ENCODE measurements at places on chromosomes 7 and 10. TPM values are rescaled to one million over a fixed set of nuclear protein-coding genes. Genes with fewer than 3 reads are reported as not detected.

- H3K4me3 ChIP-seq = no peak overlapping the region
- H3K36me3 ChIP-seq = no peaks in the 10 kb centered on the region
- H3K27ac ChIP-seq = no peak overlapping the region
- H3K4me1 ChIP-seq = no peaks in the 10 kb centered on the region
- H3K27me3 ChIP-seq = no peaks in the 10 kb centered on the region
These were observed 485.9 kb downstream of the DNAJB6 start for GRCh38 chr7:157822688-157823031.

- no peak overlapping the region for H3K27ac ChIP-seq
- no peak for DNase-seq
- no peak overlapping the region for H3K4me3 ChIP-seq
These were observed 15.9 kb downstream of the TMEM209 start for GRCh38 chr7:130189343-130189742.

- peaks cover 30% of the 10 kb centered on the region for H3K36me3 ChIP-seq
- H3K27ac ChIP-seq = no peak overlapping the region
- H3K4me3 ChIP-seq = no peak overlapping the region
- no peak for DNase-seq
These were observed 76.1 kb upstream of the RHEB start for GRCh38 chr7:151595702-151596350.

DNA sequence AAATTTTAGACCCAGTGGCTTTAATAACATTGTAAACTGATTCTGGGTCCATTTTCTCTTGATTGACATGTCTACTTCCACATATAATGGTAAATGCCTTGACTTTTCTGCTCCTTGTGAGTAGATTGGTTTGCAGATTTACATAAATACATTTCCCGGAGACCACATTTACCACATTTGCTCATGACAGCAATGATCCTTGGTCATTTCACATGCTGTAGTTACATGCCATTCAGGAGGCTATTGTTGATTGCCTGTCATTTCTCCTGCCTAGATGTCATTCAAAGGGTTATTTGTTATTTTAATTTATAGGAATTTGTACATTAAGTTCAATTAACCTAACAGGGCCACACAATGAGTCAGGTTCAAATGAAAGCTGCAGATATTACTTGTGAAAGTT is 280.5 kb downstream of the CNTNAP2 start:
- no peak overlapping the region for H3K27ac ChIP-seq
- H3K27me3 ChIP-seq = no peaks in the 10 kb centered on the region
- no peaks in the 10 kb centered on the region for H3K36me3 ChIP-seq
- H3K4me3 ChIP-seq = no peak overlapping the region
- DNase-seq = no peak

DNA sequence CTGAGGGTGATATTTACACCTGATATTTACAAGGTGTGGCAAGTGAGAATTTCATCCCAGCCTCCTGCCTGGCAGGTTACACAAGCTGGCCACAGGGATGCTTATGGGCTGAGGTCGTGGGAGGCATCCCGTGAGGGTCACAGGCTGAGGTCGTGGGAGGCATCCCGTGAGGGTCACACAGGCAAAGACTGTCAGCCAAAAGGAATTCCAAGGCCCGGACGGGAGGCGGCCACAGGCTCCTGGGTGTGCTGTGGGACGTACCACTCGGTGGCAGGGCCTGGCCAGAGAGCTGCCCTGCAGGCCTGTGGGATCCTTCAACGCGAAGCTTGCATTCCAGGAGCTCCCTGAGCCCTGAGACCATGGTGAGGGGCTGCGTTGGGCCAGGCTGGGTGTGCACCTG is 460.6 kb downstream of the DNAJB6 start:
- DNase-seq = no peak
- H3K36me3 ChIP-seq = no peaks in the 10 kb centered on the region
- no peak overlapping the region for H3K4me3 ChIP-seq
- no peaks in the 10 kb centered on the region for H3K27me3 ChIP-seq
- no peak overlapping the region for H3K27ac ChIP-seq

GRCh38 chr7:152399344-152399743 is 36.5 kb downstream of the KMT2C start:
- H3K27ac ChIP-seq = no peak overlapping the region
- no peaks in the 10 kb centered on the region for H3K4me1 ChIP-seq
- H3K27me3 ChIP-seq = no peaks in the 10 kb centered on the region
- no peak overlapping the region for H3K4me3 ChIP-seq
- H3K36me3 ChIP-seq = no peaks in the 10 kb centered on the region
- no peak for DNase-seq

GRCh38 chr10:118838364-118838763 is 83.6 kb upstream of the CACUL1 start:
- H3K4me1 ChIP-seq = no peaks in the 10 kb centered on the region
- no peak overlapping the region for H3K27ac ChIP-seq
- DNase-seq = no peak
- H3K27me3 ChIP-seq = no peaks in the 10 kb centered on the region
- H3K4me3 ChIP-seq = no peak overlapping the region

DNA sequence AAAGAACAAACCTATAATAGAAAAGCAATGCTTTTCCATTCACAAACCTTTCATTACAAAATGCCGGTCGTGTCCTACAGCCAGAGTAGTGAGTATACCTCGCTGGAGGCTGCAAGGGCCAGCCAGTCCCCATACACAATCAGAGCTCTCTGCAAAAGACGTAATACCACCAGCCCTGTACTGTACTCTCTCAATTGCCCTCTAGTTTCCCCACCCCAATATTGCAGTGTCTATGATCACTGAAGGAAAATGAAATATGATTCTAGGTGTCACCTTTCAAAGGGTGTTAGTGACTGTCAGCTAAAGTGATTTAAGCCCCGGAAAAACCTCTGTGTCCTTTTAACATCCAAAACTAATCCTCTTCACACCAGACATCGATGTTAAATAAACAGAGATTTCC is 24.8 kb downstream of the PLXNA4 start:
- no peaks in the 10 kb centered on the region for H3K27me3 ChIP-seq
- no peak overlapping the region for H3K4me3 ChIP-seq
- no peak for DNase-seq
- no peaks in the 10 kb centered on the region for H3K4me1 ChIP-seq
- no peak overlapping the region for H3K27ac ChIP-seq
- H3K36me3 ChIP-seq = no peaks in the 10 kb centered on the region

DNA sequence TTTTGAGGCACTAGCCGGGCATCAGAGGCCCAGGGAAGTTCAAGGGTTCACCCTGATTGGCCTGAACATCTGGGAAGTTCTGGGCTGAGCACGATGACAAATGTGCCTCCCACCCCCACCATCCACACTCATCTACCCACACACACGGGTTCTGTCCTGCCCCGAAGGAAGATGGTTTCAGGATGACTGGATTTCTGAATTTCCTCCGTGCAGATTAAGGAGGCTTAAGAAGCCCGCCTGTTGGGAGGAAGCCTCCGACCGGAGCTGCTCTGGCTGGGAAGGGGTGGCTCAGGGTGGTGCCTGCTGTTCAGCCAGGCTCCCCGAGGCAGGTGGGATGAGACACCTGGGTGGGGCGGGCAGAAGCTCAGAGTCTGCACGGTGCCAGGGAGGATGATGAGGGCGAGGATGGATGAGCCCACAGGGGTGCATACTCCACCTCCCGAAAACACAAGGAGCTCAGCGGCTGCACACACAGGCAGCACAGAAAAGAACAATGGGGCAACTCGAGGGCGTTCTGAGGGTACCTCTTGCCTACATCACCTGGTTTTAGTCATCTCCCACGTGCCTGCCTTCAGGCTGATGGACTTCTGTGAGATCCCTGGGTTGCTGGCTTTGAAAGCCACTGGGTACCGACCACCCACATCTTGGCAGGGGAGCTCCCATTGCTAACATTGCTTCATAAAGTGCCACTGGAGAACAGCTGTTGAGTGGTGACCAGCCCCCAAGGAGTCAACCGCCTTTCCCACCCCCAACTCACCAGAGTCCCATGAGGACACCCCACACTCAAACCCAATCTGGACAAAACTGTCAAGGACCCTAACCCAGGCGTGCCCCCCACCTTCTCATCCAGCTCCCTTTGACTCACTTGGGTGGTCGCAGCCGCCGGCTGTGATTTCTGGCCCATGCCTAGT is 41.2 kb downstream of the CALML3 start:
- H3K27ac ChIP-seq = no peak overlapping the region
- peaks cover 5% of the 10 kb centered on the region for H3K4me1 ChIP-seq

- no peaks in the 10 kb centered on the region for H3K27me3 ChIP-seq
- no peak overlapping the region for H3K27ac ChIP-seq
- H3K36me3 ChIP-seq = no peaks in the 10 kb centered on the region
- H3K4me1 ChIP-seq = no peaks in the 10 kb centered on the region
These were observed 19.7 kb downstream of the SUFU start for GRCh38 chr10:102523250-102524029.

DNA sequence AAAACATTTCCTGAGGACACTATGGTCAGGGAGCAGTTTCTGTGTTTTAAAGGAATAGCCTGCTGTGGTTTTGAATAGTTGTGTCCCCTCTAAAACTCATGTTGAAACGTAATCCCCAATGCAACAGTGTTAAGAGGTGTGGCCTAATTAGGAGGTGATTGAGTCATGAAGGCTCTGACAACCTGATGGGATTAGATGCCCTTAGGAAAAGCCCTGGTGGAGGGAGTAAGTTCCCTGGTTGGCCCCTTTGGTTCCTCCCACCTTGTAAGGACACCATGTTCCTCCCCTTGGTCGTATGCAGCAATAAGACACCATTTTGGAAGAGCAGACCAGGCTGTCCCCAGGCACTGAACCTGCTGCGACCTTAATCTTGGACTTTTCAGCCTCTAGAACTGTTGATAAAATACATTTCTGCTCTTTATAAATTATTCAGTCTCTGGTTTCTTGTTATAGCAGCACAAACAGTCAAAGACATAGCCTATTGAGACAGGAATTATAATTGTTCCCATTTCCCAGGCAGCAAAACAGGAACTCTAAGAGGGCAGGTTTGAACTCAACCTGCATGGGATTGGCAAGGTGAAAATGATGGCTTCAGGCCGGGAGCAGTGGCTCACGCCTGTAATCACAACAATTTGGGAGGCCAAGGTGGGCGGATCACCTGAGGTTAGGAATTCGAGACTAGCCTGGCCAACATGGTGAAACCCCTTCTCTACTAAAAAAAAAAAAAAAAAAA is 20.5 kb upstream of the TNS3 start:
- no peaks in the 10 kb centered on the region for H3K27me3 ChIP-seq
- DNase-seq = no peak
- peaks cover 54% of the 10 kb centered on the region for H3K4me1 ChIP-seq
- no peak overlapping the region for H3K4me3 ChIP-seq
- H3K36me3 ChIP-seq = no peaks in the 10 kb centered on the region

DNA sequence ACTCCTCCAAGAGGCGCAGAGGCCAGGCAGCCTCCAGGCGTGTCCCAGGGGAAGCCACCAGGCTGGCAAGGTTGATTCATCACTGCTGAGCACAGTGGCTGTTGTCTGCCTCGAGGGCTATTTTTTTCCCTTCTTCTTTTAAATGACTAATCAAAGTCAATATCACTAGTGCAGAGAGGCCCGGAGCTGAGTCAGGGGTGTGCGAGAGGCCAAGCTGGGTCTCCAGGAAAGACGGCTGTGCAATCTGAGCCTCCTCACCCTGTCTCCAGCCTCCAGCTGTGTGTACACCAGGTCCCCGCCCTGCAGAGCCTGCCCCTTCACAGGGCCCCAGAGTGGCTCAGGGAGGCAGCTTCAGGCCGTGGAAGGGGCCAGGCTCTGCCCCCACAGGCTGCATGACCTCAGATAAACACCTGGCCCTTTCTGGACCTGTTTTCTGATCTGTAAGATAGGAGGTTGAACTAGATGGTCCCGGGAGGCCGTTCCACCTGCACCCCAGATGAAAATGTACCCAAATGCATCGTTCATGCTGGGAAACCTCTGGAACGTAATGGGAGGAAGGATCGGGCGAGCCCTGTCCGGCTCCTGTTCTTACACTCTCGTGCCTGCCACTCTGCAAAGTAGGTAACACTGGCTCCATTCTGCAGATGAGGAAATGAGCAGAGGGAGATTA is 3.7 kb downstream of the STX1A start:
- H3K27me3 ChIP-seq = no peaks in the 10 kb centered on the region
- no peak overlapping the region for H3K4me3 ChIP-seq
- H3K36me3 ChIP-seq = no peaks in the 10 kb centered on the region
- peak overlapping the region; percentile 82 for H3K27ac ChIP-seq

DNA sequence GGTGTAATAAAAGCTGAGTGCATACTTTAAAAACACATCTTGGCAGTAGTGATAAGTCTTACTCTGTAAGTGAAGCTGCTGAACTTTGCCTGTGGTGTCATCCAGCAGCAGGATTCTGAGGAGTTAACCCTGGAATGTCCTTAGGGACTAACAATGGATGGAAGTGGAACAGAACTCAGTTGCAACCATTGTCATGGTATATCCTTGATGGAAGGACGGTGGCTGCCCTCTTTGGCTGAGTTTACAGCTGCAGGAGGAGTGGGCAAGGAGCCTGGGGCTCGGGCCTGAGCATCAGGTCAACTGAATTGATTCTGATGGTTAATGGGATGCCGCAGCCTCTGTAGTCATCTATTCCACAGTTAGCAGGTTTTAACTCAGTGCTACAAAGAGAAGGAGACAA is 56.2 kb downstream of the MRC1 start:
- no peaks in the 10 kb centered on the region for H3K4me1 ChIP-seq
- no peak for DNase-seq
- no peaks in the 10 kb centered on the region for H3K36me3 ChIP-seq
- H3K4me3 ChIP-seq = no peak overlapping the region

- H3K36me3 ChIP-seq = no peaks in the 10 kb centered on the region
- no peak overlapping the region for H3K27ac ChIP-seq
These were observed 46.4 kb downstream of the ANK3 start for GRCh38 chr10:60343254-60343653.

Gene C10orf53
- polyA plus RNA-seq = not detected

Gene PLAU
- polyA plus RNA-seq = 9.6 TPM

Gene AKR1C1
- polyA plus RNA-seq = 378 TPM

Gene TMEM213
- polyA plus RNA-seq = 0.08 TPM

Gene CCL24
- 4.6 TPM for polyA plus RNA-seq

Gene A1CF
- polyA plus RNA-seq = 0.05 TPM
